ENCODE measurements at places on chromosomes 12 and 14.

GRCh38 chr12:738712-739111, 13.7 kb upstream of the WNK1 start:
- DNase-seq = no peak

DNA sequence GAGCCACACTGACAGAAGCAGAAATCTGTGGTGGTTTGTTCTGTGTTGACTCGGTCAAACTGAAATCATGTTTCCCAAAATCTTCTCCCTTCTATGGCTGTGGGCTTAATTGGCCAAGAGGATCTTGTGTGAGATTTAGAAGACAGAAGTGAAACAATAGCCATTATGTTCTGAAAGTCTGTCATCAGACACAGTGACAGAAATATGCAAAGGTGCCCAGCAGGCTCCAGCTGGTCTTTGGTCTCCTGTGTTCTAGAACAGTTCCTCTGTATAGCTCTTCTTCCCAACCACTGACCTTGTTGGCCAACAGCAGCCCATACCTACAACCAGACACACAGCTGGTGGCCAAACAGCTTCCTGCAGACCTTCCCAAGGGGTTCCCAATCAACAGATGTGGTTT, 25.0 kb upstream of the COCH start:
- DNase-seq = no peak

DNA sequence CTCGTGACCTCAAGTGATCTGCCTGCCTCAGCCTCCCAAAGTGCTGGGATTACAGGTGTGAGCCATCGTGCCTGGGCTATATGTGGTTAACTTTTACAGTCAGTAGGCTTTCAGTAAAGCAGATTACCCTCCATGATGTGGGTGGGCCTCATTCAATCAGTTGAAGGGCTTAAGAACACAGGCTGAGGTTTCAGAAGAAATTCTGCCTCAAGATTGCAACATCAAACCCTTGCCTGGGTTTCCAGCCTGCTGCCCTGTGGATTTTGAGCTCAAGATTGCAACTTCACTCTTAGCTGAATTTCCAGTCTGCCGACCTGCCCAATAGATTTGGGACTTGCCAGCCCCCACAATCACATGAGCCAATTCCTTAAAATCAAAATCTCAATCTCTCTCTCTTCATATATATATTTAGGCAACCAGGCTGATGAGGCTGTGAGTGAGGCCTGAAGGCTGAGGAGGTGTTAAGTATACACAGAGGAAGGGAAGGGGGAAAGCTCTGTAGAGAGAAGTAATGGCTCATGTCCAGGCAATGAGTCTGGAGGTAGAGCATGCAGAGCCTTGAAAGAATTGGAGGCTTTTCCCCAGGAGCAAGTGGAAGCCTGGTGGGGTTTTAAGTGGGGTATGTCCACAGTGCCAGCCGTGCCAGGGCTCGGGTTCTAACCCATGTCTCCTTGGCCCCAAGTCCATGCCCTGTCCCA, 33.3 kb upstream of the ACTN1 start:
- DNase-seq = no peak

GRCh38 chr12:64891629-64892028, 67.2 kb downstream of the TBC1D30 start:
- DNase-seq = no peak

DNA sequence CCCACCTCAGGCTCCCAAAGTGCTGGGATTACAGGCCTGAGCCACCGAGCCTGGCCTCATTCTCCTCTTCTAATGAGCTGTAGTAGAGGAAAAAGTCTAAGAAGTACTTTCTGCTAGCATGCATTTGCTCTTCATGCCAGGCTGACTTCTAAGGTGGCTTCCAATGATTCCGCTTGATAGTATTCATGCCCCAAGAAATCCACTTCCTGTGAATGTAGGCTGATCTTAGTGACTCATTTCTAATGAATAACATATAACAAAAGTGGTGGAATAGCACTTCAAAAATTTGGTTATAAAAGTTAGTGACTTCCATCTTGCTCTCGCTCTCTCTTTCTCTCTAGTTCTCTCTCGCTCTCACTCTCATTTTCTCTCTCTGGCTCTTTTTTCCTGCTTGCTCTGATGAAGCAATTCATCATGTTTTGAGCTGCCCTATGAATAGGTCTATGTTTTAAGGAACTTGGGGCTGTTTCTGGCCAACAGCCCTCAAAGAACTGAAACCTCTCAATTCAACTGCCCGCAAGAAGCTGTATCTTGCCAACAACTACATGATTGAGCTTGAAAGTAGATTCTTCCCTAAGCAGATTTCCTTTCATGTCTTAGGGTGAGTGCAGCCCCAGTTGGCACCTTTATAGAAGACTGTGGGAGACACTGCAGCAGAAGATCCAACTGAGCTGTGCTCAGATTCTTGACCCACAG, 282.9 kb downstream of the RMST start:
- no peak for DNase-seq

GRCh38 chr12:74889073-74889472, 320.6 kb downstream of the KCNC2 start:
- DNase-seq = no peak

DNA sequence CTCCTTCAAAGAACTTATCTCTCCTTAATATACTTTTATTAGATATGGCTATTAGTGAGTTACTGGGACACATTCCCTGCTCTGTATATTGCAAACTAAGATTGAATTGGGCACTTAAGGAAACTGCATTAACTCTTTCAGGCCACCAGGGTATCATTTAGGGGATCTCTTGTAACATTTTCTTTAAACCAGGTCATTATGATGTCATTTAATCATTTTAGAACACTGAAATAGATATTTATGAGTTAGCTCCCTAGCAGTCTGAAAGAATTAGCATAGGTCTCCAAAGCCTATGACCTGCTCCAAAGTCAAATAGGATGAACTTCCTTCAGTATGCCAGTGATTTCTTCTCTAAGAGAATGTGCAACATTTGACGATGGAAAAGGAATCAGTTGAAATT, 506.9 kb downstream of the FOXG1 start:
- DNase-seq = no peak

GRCh38 chr12:132610051-132610759, at the start of gene LRCOL1:
Gene LRCOL1 (minus strand): TSS chr12:132610582. CDS start chr12:132606251, 4,331 bp downstream.
- no peak for DNase-seq

DNA sequence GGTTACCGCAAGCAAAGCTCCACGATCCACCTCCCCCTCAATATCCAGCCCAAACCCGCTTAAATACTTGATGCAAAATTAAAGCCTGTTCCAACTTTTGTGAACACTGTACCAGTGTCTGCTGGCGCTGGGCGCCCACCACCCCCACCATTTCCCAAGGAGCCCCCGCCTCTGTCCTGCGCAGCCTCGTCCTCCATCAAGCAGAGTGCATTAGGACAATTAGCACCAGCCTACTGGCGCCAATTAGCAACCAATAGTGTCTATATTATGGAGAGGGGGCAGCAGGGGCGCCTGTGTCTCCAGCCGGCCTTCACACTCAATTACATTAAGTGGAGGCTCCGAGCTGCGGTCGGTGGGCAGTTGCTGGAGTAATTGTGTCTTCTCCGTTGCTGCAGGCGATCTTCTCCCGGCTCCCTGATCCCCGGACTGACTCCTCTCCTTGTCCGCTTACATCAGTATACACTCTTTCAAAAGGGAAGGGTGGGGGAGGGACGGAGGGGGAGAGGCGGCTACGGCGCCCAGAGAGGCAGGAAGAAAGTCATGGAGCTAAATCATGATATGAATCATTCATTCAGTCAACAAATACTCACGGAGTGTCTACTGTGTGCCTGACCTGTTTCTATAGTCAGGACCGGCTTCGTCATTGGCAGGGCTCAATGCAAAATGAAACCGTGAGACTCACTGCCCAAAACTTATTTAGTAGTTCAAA, 707.3 kb downstream of the MED13L start:
- no peak for DNase-seq

DNA sequence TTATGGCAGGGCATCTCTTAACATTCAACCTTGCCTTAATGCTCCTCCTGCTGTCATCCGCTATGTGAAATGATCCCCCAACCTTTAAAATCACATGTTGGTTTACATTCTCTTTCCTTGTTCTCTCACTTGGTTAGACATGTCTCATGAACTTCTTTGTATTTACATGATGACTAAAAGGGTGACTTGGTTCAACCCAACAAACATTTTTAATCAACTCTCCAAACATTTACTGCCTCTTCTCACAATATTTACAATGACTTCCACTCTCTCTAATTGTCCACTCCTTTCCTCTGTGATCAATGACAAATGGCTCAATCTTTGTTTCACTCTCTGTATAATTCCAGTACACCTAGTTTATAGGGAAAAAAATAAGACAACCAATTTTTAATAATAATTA, 506.1 kb downstream of the NELL2 start:
- DNase-seq = no peak

GRCh38 chr12:115210533-115211252, 526.7 kb upstream of the TBX3 start:
- no peak for DNase-seq

DNA sequence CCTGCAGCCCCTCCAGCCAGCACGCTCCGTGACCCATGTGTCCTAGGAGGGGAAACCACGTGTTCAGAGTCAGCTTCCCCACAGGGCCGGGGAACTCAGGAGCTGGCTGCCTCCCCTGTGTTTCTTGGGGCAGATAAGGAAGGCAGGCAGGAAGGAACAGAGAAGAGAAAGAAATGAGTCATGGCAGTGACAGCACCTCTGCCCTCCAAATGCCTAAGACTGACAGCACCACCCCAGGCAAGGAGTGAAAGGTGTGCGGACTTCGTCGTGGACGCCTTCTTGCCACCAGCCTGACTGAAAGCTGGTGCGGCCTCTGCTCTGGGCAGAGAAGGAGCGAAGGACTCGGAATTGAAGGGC, 167.0 kb upstream of the FKBP4 start:
- no peak for DNase-seq

- no peak for DNase-seq
Measured at GRCh38 chr14:53327716-53328115, 174.6 kb upstream of the DDHD1 start.

GRCh38 chr12:69610729-69611128, at the start of gene LRRC10:
Gene LRRC10 (minus strand): TSS chr12:69610907. CDS start chr12:69610838, 69 bp downstream.
- DNase-seq = no peak

- no peak for DNase-seq
Measured at GRCh38 chr12:6559500-6559899, 3.7 kb upstream of the IFFO1 start.

DNA sequence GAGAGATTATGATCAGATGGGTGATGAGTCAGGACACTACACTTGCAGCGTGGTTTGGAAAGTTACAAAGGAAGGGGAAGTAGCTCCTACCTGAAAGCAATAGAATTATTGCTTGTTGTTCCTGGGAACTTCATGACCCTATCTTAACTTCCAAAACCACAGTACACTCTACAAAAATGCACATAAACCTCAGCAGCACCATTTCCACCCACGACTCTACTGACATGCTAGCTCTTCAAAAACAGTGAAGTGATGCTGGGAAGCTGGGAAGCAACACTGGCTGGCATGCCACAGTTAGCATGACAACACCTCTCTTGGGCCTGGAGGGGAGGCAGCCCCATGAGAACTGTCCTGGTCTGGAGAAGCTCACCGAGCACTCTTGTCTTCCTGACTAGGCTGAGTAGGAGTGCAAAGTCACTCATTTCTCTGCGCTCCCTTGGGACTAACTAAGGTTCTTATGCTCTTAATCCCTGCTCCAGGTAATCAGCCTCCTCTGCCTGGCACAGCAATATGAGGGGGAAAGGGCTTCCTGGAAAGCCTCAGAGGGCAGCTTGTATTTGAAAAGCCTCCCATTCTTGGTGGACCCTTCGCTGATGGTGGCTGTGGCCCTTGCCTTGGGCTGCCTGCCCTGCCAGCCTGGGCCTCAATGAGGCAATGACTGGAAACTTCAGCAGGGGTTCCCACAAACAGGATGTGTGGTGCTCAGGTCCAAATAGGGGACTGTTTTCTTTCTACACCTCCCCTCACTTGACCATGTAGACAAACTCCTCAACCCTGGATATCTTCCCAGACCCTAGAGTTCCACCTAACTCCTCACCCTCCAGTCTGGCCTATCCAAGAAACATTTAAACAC, 1.2 kb downstream of the KRT3 start:
- no peak for DNase-seq

DNA sequence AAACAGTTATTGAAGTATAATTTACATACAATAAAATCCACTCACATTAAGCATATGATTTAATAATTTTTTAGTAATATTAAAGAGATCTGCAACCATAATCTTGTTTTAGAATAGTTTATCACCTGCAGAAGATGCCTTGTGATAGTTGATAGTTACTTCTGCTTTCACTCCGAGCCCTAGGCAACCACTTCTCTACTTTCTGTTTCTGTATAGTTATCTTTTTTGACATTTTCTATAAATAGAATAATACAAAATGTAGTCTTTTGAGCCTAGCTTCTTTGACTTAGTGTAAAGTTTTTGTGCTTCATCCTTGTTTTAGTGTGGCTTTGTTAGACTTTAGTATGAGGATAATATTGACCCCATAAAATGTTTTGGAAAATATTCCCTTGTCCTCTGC, 111.0 kb downstream of the MNAT1 start:
- DNase-seq = no peak

DNA sequence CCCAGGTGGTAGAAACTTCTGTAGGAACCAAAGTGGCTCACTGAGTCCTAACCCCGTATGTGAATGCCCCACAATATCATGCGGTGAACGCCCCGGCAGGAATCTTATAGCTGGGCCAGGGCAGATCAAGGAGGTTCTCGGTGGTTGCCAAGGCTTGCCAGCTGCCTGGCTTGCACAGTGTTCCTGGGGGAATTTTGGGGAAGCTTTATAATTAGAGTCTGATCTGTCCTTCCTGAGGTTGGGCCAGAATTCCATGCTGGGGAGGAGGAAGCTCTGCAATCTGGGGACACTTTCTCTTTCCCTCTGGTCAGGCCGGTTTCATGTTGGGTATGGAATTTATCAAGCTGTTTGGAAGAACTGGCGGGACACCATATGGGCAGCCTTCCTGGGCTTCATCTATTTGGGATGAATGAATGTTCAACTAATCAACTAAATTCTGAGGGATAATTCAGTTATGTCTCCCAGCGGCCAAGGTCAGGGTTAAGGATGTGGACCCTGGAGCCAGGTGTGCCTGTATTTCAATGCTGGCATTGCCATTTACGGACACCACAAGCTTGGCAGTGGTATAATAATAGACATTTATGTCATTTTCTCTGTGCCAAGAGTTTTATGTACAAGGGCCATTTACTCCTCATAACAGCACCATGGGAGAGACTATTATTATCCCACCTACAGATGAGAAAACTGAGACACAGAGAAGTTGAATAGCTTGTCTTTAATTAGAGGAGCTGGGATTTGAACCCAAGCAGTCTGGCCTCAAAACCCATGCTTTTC, 54.3 kb downstream of the SVOP start:
- no peak for DNase-seq

DNA sequence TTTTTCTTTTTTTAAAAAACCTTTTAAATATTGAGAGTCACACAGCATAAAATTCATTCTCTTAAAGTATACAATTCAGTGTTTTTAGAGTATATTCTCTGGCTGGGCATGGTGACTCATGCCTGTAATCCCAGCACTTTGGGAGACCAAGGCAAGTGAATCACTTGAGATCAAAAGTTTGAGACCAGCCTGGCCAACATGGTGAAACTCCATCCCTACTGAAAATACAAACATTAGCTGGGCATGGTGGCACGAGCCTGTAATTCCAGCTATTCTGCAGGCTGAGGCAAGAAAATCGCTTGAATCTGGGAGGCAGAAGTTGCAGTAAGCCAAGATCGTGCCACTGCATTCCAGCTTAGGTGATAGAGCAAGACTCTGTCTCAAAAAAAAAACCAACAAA, 68.4 kb upstream of the BCAT1 start:
- no peak for DNase-seq

GRCh38 chr14:22218728-22219127, 370.3 kb downstream of the DAD1 start:
- DNase-seq = no peak

GRCh38 chr12:96811083-96811482, 96.0 kb upstream of the NEDD1 start:
- DNase-seq = no peak

GRCh38 chr12:117470804-117471203, 109.4 kb upstream of the NOS1 start:
- no peak for DNase-seq

All from memory B cell (primary cell).